ENCODE measurements at places on chromosomes 11 and 22.

DNA sequence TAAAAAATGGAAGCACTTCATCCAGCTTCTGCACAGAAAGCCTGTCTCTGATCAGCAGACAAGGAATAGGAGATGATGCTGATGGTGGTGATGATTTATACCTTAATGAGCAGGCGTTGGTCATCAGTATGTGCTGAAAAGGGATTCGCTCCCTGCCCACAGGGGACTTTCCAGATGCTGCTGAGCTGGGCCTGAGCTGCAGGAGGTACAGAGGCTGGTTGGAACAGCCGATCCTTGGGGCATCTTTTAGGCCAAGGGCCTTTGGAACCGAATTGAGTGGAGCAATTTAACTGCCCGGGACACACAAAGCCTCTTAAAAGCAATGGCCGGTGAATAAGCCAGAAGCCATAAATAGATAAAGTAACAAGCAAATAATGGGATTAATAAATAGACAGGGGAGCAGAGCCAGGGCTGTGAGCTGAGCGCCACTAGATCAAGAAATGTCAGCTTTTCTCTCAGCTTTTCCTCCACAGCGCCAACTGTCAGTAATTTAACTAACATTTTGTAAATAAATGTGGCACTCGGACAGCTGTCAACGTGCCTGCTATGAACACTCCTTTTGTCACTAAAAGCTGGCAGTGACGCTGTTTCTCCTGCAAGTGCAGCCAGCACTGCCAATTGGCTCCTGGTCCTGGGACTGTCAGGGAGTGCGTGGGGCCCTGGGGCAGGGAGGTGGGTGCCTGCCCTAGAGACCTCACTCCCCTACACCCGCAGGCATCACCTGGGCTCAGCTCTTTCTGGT lies 562.3 kb downstream of the NTM start:
- DNase-seq: no peak

DNA sequence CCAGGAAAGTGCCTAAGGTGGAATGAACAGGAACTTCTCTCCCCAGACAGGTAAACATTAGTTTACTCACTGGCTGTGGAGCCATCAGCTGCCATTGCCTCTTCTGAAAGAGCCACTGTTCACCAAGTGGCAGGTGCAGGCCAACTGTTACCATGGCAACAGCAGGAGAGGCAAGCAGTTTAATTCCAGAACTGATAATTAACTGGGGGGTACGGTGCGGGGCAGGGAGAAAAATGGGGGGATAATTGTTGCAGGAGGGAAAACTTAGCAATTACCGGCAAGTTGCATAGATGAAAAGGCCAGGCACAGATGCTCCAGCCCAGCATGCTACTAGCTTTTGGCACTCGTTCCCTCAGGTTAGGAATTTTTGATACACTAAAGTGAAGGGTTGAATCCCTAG lies 85.1 kb downstream of the TRIM44 start:
- DNase-seq: no peak

GRCh38 chr11:102981324-102981910 lies 25.9 kb upstream of the MMP13 start:
- DNase-seq: no peak

GRCh38 chr11:14021738-14022137 lies 59.2 kb downstream of the SPON1 start:
- DNase-seq: no peak

DNA sequence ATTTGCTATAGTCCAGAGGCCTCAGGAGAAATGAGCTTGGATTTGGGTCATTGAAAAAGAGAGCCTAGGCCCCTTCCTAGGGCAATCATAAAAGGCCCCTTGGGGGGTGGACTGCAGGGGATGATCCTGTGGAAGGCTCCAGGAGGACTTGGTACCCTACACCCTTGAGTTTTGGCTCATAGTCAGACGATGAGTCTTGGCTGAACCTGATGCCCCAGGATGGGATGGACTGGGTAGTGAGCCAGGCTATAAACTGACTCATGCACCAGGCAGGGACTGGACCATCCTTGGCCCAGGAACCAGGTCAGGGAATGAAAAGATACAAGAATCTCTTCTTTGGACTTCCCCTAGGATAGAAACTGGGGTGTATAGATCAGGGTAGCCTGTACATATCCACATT lies 54.2 kb downstream of the NAV2 start:
- no peak for DNase-seq

DNA sequence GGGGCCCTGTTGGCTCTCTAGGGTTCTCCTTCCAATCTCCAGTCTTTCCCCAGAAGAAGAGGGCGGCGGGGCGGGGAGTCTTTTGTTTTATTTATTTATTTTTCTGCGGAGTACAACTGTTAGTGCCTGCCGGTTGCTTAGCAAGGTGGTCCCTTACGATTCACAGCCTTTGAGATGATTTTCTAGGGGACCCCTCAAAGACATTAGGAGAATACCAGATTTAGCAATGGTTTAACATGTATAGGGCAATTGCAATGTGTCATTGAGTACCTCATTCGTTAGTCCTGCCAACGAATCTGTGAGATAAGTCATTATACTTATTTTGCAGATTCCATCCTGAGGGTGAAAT lies 307 bp upstream of the MRPL16 start:
- DNase-seq: no peak

- peak; percentile 48 for DNase-seq
Observed at GRCh38 chr11:47234669-47235100, 13.9 kb downstream of the ACP2 start.

DNA sequence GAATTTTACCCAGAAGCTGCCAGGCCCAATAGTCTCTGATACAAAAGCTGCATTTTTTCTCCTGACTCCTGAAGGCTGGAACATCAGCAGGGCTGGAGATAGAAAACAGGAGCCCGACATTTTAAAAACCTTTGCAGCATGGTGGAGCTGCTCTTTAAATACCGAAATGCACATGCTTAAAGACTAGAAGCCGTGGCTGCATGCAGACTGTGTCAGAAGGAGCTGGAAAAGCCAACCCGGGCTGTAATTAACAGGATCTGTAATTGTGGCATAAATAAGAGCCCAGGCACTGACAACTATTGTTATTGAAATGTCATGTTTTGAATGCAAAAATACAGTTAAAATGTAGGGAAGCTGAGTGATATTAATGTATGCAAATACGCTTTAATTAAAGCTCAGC lies 304.9 kb upstream of the PLET1 start:
- no peak for DNase-seq
